ENCODE measurements at places on chromosomes 2 and 18.
A peak's percentile ranks its signal among the peaks of the same experiment; 100 is the strongest.

GRCh38 chr2:213834746-213835145, 550.5 kb downstream of the SPAG16 start:
- no peak for DNase-seq

DNA sequence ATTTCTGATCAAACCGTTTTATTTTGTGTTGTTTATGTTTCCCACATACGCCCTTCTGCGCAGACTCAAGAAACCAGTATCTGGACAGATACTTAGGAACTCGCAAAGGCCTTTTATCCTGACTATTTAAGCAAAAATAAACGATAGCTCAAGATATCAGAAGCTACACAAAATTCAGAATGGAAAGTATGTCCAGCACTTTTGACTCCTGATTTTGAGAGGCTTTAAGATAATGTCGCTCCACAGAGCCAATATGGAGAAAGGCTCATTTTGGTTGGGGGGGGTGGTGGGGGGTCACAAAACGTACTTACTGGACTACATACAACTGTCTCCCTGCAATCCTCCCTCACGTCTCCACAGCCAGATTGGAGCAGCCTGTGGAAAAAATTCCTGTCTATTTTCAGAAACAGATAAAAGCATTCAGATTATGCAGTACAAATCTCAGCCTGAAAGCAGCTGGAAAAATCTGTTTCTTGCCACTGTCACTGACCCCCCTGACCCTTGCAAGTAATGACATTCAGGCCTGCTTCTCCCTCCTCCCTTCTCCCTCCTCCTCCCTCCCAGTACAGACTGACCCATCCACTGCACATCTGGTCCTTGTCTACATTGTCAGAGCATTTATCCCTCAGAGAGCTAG, 34.9 kb upstream of the LCLAT1 start:
- DNase-seq, result no peak

DNA sequence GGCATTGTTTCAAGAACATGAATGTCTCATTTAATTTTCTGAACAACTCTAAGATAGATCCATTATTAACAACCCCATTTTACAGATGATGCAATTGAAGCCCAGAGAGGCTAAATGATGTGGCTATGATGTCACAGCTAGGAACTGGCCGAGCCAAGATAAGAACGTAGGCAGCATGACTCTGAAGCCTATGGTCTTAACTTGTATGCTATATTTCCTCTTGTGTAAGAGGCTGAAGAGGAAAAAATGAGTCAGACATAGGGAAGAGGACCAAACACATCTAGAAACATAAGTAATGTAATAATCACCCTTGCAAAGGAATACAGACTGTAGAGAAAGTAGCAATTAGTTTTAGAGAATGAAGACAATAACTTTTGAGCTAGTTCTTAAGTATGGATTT, 416.8 kb downstream of the FIGN start:
- DNase-seq, result no peak

- no peak for DNase-seq
Observed at GRCh38 chr2:241987726-241988125, 118.2 kb downstream of the RTP5 start.

DNA sequence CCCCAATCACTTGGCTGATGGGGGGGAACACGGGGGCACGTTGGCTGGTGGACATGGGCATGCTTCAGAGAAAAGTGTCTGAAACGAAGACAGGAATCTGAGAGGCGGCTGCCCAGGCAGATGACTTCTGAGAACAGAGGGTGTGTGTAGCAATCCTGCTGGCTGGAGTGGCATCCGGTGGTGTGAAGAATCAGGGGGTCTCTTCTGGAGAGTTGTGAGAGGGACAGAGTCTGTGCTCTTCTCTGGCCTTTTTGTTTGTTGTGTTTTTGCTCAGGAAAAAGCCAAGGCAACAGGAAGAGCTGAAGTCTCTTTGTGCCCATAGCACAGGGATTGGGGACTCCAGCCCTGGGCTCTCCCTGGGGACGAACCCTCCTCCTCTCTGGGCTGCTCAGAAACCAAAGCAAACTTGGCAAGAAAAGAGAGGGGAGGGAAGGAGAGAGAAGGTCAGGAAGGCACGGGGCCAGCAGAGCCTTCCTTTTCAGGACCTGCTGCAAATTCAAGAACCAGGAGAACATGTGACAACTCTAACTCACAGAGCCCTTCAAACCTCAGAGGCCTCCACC, 97.0 kb upstream of the SMAD2 start:
- DNase-seq, result no peak

- no peak for DNase-seq
Observed at GRCh38 chr2:236871500-236872001, 214.1 kb upstream of the COPS8 start.

DNA sequence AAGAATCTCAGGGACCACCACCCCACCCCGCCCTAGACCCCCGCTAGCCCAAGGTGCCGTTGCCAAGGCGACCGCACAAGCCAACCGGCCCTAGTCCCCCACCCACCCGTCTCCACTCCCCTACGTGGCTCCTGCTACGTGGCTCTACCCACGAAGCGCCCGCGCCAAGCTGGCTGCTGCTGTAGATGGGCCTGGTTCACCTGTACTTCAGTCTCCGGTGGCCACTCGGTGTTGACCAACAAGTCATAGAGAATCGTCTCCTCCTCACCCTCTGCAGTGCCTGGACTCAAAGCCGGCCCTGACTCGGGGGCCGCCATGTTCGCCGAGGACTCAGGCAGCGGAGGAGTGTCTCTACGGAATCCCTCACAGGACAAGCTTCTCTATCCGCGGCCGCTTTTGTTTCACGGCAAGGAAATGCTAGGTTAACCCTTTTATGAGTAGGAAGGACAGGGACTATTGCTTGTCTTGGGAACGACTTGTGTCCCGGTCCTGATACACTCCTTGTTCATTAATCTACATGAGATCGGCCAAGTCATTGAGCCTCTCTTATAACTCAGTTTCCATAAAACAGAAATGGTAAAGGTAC, at the start of gene NBAS:
Gene NBAS (minus strand): TSS at position 347 of the 586 bp plus-strand sequence. CDS start 30 bp downstream, at position 317.
- DNase-seq, result peak; percentile 83

DNA sequence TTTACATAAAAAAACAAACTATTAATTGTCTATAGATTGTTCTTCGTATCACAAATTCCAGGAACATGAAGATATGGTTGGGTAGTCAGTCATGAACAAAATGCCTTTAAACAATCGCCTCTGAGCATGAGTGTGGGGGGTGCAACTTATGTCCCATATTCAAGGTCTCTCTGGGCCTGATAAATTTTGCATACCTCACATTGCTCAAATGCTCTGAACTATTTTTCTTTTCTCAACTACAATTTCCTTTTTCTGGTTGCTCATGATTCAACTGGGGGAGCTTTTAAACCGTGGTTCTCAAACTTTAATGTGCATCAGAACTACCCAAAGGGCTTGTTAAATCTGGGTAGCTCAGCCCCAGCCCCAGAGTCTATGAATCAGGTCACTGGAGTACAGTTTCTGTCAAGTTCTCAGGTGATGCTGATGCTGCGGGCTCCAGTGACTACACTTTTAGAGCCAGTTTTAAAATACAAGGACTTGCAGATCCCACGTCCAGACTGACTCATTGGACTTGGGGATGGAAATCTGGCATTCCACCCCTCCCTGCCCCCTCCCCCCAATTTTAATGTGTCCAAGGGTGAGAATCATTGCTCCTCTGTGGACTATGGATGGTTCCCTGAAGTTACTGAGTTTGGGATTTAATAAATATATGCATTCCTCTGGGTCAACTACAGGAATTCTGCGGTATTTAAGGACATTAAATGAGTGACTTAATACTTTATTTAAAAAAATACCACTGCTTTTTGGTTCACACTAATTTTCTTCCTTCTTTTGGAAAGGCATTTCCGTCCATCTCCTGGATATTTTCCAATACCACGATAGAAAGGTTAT, 1.5 kb upstream of the GPD2 start:
- DNase-seq, result no peak

DNA sequence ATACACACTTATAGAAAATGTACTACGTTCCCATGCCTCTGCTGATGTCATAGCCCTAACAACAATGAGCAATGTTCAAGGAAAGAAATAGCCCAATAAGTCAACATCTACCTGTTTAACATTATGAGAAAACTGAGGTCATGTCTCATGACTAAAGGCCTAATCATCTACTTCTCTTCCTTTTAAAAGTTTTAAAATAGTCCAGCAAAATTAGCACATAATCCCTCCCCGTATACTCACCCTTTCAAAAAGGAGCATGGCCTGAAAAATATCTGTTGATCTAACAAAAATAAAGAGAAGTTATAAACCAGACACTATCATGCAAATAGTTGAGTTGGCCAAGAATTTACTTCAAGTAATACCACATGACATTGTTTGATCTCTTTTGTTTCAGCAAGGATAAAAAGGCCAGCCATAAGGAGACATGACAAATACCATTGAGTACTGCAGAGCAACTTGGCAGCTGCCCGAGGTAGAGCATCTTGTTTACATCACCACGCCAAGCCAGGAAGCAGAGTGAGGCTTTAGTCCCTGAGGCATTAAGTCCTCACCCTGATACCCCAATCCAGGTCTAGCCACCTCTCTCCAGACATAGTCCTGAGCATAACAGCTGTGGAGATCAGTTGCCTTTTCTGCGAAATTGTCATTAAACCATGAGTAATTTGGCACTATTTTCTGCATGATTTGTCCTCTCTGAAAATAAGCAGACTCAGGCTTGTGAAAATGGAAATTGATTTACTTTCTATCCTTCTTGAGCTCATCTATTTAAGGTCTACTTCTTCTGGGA, 137.4 kb upstream of the ETAA1 start:
- no peak for DNase-seq

DNA sequence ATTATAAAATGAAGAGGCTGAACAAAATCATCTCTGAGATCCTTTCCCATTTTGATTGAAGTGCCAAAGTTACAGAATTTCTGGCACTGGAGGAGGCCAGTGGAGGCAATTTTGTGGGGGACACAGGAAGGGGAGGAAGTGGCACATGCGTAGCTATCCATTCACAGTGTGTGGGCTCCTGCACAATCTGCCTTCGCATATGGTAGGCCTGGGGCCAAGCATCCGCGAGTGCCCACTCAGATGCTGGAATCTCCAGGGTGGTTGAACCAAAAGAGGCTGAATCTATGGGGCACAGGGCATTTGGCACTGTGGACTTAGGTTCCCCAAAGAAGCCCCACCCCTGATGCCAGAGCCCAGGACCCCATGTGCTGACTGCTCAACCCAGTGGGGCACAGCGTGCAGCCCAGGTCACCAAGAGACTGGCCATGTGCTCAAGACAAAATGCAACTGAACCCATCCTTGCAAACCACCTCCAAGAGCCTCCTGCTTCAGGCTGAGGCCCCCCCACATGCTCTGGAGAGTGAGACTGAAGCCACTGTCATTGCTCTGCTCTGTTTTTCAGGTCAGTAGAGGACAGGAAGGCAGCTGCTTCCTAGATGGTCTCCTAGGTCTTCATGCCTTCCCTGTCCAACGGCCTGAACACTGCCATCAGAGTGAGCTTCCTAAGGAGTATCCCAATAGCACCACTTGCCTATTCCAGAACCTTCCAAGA, 28.5 kb downstream of the ST8SIA5 start:
- no peak for DNase-seq

GRCh38 chr2:164793529-164793928, 48.1 kb downstream of the COBLL1 start:
- no peak for DNase-seq

DNA sequence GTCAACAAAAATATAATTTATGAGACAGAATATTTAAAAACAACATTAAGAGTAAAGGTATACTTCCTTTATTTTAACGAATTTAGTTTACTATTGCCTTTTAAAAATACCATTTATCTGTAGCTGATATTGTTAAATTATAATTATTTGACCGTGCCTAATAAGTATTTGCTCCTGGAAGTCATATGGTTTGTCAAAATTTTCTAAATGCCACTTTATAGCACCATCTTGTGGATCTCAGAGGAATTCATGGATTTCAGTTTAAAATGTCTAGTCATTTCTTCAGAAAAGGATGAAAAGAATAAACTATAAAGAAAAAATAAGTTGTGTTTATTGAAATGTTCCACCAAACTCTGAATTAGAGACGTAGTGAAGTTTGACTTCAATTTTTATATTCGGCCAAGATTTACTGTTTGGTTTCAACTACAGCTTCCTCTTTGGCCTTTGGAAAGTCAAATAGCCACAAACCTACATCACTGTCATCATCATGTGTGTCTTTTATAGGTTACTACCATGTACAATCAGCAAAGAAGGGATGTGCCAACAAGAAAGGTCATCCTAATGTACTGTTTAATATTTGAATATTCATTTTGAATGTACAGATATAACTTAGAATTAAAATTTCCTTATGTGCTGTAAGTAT, 10.3 kb upstream of the FTCDNL1 start:
- no peak for DNase-seq

- no peak for DNase-seq
Observed at GRCh38 chr18:26574958-26575864, 26.9 kb upstream of the KCTD1 start.

DNA sequence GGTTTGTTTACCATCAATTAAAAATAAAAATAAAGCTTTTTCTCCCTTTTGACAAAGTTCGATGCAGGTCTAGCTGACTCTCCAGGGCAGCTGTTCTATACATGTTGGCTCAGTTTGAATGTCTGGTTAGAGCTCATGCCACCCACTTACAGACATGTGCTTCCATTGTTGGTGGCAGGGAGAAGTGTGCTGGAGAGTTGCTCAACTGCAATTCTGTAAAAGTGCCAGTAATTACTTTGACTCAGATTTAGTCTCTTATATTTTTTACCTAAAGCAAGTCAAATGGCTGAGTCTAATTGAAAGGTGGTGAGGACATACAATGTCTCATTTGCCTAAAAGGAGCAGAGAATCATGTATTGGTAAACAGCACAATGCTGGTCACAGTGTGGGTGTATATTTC, 609.1 kb upstream of the SYT4 start:
- DNase-seq, result no peak

GRCh38 chr2:106021662-106022028, 172.5 kb downstream of the UXS1 start:
- no peak for DNase-seq

GRCh38 chr2:43265001-43265400, 38.6 kb upstream of the ZFP36L2 start:
- no peak for DNase-seq

DNA sequence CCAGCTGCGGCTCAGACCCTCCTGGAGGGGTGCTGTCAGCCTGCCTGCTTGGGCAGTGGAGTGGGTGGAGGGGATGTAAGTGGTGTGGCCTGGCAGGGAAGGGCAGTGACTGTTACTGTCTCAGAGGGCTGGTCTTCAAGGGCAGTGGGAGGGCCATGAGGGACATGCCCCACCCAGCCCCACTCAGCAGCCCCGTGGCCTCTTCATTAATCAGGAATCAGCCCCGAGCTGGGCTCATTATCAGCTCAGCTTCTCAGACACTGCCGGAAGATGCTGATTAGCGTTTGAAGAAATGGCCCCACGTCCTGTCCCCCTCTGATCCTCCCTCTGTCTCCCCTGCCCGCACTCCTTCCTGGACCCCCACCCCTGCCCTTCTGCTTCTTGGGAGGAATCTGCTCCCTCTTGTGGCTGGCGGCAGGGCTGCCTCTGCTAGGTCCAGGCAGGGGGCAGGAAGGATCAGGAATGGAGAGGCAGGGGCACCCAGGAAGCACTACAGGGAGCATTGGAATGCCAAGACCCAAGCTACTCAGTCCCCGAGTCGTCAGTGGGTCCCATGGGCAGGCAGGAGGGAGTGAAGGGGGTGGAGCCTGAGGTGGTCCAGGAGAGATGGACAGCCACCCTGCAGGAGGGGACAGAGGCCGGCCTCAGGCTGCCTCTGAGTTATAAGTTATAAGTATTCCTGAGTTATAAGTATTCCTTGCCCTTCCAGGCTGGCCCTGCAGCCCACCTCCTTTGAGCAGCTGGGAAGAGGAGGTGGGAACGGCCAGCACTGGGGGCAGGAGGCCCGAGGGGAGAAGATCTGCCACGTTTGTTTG, 7.0 kb downstream of the ASIC4 start:
- DNase-seq, result no peak

Measured in activated T-cell treated with anti-CD3 and anti-CD28 coated beads, Interleukin-2, amount 50 U/mL, for 24 hours (primary cell).